CD4-positive, alpha-beta T cell treated with Interleukin-6 at 100 ng/mL for 8 hours (primary cell): ENCODE measurements at places on chromosomes 16 and 17.
A peak's percentile ranks its signal among the peaks of the same experiment; 100 is the strongest.

DNA sequence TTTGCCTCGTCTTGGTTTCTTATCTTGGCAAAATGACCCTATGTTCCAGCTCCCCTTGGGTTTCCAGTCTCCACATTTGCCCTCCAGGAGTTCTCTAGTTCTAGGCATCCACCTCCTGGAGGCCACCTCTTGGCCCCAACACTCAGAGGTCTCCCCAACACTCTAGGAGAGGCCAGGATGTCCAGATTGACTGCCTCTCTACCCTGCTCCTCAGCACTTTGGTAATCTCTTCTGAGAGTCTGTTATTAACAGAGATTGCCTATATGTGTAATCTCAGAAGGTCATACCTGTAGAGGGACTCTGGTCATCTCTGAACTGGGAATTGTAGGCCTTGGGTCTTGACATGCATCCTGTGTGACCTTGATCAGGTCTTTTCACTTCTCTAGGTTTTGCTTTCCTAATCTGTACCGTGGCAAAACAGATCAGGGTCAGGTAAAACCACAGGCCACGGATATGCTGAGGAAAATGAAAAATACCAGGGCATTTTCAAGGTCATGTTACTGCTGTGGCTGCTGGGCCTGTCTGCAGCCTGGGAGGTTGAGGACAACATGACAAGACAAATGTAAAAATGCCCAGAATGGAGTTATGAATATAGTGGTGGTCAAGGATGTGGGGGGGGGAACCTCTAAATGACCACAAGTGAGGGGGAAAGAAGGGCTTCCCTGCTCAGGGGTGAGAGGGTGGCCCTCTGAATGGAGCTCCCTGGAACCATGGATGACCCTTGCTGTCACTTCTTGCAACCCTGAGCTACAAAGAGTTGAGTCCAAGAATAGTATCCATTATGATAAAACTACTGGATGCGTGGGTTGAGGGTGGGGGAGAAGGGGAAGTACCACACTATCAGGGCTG, 5.0 kb upstream of the CCL4L2 start:
- DNase-seq: no peak

- peak; percentile 29 for DNase-seq
Observed at GRCh38 chr16:28985211-28986041, 574 bp downstream of the LAT start.

DNA sequence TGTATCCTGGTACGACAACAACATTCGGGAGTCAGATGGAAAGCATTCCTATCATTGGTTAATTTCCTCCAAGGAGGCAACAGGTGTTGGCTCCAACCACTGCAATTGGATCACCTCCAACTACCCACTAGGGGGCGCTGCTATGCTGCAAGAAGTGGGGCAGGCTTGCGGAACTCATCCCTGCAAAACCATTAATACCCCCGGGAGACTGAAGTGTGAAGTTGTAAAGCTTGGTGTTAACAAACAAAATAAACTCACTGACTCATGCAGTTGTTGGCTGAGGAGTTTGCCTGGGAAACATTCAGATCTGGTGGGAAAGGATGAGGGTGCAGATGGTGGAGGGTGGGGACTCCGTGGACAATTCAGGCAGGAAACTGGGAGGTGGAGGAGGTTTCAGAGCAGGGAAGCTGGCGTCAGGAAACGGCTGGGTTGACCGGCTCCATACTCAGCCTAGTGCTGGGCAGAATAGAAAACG, 84.9 kb downstream of the HS3ST2 start:
- DNase-seq: peak; percentile 19

DNA sequence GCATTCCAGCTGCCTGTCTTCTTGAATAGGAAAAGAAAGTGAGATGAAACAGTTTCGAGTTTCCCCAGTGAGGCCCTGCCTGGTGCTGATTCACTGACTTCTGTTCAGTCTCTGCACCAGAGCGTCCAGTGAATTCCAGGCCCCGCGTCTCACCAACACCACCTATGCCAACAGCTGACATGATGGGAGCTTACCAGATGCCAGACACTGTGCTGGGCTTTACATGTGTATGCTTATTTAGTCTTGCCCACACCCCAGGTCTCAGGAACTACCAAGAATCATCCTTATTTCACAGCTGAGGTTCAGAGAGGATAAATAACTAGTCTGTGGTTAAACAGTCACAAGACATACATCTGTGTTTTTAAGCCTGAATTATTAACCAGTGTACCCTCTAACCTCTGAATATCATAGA, 29.1 kb upstream of the IRX6 start:
- DNase-seq: no peak
